Fibroblast of the aortic adventitia (primary cell): ENCODE measurements at places on chromosomes 12 and 14.

DNA sequence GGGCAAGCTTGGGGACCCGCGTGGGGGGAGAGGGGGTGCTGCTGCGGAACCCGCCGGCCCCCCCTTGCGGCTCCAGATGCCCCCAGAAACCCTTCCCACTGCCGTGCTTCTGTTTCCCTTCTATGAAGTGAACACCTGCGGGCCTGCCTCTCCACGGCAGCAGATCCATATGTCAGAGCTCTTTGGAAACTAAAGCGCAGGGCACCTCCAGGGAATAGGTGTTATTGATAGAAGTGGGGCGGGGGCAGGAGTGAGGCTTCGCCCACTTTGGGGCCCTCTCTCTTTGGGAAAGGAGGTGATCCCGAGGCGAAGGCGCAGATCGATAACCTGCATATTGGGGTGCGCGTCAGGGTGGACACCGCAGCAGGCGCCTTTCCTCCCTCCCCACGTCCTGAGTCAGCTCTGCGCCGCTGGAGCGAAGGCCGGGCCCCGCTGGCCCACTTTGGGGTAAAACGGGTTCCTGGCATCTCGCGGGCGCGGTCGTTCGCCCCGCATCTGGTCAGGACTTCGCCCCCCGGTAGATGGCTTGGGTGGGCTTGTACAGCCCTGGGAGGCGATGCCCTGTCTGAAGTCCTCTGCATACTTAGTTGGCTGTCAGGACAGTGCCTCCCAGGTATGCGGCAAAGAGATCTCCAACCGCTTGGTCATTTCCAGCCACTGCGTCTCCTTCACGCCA is 524 bp downstream of the KMT5A start:
- no peak for DNase-seq

DNA sequence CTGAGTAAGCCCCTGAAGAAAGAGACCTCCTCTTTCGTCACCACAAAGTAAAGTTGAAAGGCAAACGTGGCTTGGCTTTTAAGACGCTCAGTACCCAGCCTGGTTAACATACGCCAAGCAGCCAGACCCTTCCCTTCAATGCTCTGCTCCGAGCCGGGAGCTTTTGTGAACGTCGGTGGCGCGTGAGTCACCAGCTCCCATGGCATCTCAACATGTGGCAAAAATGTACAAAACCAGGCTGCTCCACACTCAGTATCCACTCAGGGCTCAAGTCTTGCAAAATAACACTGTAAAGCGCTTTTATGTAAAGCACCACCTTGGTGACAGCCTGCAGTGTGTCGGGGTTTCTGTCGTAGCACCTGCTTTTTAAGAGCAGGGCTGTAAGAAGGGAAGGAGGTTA is 89.0 kb downstream of the SETD3 start:
- DNase-seq = no peak

DNA sequence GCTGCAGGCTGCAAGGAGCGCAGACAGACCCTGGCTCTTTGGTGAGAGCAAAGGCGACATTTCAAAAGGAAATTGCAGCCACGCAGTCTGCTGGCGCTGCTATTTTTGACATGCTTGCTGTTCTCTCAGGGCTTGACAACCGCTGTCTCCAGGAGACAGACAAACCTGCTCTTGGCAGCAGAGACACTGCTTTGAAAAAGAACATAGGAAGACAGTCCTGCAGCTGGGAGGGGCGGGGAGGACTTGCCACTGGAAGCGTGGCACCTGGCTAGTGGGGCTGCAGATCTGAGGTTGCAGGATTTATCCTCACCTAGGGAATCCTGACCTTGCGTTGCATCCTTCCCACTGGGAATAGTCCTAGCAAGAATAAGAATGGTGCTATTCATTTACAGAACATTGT is 91.8 kb upstream of the KCNA1 start:
- DNase-seq = no peak

DNA sequence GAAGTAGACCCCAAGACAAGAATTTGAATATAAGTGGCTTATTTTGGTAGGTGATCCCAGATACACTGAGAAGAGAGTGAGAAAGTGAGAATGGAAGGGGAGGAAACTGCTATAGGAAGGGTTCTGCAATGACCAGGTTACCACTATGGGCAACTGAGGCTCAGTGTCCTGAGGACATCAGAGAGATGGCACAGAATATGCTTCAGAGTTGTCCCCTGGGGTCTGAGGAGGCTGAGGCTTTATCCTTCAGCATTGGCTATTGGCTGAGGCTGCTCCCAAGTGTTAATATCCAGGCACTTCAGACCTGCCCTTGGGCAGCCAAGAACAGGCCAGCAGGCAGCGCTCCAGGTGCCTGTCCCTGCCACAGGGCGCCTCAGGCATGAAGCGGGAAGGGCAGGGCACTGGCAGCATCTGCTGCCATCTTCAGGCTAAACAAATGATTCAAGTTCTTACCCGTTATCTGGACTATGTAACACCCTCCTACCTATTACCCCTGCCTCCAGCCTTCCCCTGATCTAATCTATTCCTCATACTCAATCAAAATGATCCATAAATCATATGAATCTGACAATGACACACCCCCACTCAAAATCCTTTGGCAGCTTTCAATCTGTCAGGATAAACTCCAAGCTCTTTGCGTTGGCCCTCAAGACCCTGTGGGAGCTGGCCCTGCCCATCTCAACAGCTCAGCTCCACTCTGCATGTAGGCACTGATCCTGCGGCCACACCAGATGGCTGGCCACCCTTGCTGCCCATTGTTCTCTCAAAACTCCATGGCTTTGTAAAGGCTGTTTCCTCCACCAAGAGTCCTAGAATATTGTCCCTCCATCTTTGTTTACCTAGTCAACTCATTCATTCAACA is 42.4 kb downstream of the CKAP4 start:
- DNase-seq = no peak

DNA sequence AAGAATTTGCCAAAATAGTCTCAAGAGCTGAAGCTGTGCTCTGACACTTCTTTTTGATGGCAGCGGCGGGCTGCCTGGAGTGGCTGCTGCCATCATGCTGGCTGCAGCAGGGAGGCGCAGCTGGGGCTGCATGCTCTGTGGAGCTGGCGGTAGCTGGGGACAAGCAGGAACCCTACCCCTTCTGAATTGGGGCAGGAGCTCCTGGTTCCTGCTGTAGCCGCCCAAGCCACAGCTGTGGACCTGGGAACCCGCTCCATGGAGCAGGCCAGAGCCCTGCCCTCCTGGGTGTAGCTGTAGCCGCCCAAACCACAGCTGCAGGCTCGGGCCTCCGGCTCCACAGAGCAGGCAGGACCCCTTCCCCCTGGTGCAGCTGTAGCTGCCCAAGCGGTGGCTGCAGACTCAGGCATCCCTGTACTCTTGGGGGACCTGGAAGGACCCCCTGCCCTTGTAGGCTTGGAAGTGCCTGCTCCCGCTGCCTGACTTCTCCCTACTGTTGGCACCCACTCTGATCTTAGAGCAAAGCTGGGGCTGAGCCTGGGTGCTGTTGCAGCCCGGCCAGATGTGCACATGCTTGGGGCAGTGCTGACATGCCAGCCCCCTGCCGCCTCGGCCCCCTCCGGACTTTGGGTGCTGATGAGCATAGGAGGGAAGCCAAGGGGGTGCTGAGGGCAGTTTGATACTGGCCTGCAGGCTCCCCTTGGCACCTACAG is 33.3 kb downstream of the APAF1 start:
- DNase-seq = no peak

DNA sequence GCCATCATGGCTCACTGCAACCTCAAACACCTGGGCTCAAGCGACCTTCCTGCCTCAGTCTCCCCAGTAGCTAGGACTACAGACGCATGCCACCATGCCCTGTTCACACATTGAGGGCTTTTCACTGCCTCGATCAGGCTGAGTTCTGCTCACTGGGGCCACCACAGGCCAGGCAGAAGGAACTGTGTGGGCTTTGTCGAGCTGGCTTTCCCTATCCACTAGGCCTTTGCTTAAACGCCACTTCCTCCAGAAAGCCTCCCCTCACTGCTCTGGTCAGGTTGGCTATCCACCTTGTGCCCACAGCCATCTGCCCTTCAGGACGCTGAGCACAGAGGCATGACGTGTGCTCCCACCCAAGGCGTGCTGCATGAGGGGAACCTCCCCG is 45.2 kb downstream of the MLXIP start:
- DNase-seq = no peak

- DNase-seq = no peak
Measured at GRCh38 chr12:1741154-1741949, 50.5 kb downstream of the ADIPOR2 start.

GRCh38 chr14:103058164-103059055 is 1.1 kb upstream of the CDC42BPB start:
- DNase-seq = no peak

DNA sequence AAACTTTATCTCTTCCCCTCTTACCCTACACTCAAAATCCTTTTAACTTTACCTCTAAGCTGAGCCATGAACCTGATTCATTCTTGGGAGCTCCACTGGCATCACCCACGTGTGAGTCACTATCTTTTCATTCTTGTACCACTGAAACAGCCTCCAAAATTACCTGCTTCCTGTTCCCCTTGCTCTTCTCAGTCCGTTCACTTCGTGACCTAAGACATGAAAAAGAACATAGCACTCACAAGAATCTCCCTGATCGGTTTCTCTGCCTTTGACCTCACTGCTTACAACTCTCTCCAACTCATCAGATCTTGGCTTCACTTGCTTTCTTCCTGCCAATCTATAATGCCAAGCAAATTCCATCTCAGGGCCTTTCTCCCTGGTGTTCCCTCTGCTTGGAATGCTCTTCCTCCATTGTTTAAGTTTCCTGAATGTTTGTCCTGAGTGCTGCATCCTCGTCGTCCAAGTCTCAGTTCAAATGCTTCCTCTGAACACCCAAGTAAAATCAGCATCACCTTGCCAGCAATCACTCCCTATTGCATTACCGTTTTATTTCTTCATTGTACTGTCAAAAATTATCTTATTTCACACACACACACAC is 9.2 kb downstream of the GLIPR1 start:
- peak; percentile 77 for DNase-seq

DNA sequence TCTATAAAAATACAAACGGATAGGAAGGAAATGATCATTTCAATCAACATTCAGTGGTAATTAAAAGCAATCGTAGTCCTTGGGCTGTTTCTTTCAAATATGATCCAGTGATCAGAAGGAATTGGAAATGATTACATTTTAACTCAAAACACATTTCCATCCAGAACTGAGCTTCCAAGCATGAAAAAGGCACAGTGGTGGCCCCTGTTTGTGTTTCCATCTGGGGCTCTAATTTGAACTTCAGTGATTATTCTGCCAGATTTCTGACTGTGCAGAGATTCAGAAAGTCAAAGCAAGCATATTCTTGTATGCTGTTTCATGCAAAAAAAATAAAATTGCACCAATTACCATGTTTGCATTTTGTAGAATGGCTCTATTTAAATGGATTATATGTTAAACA is 157.0 kb upstream of the LMNTD1 start:
- DNase-seq = no peak

DNA sequence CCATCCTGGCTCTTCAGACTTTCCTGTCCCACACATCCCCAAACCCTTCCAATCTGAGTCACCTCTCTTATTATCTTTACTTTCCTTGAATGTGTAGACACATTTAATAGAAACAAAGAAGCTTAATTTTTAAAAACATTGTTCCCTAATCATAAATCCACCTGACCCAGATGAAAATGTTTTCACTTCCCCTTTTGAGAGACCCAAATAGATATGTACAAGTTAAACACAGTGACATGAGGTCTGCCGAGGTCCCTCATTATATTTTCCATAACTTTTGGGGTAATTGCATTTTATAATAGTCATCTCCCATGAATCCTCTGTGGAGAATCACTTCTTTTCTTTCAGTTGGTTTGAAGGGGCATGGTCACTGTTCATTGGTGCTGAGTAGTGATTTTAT is 191.1 kb downstream of the GRIN2B start:
- DNase-seq = no peak

GRCh38 chr14:85165094-85165493 is 364.9 kb upstream of the FLRT2 start:
- DNase-seq = no peak

DNA sequence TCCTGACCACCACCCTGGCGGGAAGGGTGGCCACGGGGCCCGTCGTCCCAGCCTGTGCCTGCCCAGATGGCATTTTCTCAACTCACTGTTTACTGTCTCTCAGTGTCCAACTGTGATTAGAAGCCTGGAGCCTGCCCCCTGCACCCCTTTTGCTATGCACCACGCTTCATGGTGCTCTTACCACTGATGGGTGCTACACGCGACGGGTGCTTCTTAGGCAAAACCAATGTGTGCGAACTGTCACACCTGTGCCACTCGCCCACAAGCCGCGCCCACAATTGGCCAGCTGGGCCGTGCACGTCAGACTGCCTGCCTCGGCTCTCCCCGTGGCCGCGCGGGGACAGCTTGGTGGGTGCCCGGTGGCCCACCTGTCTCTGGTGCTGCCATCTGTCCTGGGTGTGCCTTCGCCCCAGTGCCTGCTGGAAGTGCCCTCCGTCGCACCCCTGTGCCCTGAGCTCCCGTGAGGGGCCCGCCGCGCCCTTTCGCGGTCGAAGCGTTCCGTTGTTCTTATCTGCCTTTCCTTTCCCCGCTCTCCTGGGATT is 15.1 kb upstream of the AMN start:
- no peak for DNase-seq

GRCh38 chr14:68791078-68791901 is 1.6 kb downstream of the ZFP36L1 start:
- DNase-seq = peak; percentile 55

DNA sequence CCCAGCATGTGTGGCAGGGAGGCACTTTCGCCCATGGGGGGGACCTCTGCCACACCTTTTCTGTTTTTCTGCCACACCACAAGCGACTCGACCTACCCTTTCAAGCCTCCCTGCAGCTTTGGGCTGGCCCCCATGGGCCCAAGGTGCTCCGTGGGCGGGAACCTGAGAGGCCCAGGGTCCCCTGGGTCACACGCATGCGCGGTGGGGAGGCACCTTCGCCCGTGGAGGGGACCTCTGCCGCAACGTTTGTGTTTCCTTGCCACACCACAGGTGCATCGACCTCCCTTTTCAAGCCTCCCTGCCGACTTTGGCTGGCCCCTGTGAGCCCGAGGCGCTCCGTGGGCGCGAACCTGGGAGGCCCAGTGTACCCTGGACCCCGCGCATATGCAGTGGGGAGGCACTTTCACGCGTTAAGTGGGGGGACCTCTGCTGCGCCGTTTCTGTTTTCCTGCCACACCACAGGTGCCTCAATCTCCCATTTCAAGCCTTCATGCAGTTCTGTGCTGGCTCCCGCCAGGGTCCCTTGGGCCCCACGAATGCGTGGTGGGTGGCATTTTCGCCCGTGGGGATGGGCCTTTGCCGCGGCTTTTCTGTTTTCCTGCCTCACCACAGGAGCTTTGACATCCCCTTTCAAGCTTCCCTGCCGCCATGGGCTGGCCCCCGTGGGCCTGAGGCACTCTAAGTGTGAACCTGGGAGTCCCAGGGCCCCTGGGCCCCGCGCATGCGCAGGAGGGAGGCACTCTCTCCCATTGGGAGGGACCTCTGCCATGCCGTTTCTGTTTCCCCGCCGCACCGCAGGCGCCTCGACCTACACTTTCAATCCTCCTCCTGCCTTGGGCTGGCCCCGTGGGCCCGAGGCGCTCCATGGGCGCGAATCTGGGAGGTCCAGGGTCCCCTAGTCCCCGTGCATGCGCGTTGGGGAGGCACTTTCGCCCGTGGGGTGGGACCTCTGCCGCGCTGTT is 332.2 kb downstream of the ALG10 start:
- DNase-seq = no peak
